ENCODE measurements at places on chromosomes 13 and 19. TPM values are rescaled to one million over a fixed set of nuclear protein-coding genes. Genes with fewer than 3 reads are reported as not detected.

- DNase-seq = no peak
Observed at GRCh38 chr13:75079226-75079625, 402.7 kb downstream of the TBC1D4 start.

DNA sequence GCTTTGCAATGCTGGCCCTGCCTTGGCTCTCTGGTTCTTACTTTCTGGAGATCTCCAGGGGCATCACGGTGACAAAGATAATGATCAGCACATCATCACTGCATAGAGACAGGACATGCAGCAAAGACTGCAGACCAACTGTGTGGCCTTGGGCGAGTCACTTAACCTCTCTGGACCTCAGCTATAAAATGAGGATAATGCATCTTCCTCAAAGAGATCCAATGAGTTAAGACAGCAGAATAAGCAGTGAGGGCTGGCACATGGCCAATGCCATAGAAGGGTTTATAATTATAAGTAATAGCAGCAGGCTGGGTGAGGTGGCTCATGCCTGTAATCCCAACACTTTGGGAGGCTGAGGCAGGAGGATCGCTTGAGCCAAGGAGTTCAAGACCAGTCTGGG, 2.4 kb downstream of the MAG start:
- DNase-seq = no peak

DNA sequence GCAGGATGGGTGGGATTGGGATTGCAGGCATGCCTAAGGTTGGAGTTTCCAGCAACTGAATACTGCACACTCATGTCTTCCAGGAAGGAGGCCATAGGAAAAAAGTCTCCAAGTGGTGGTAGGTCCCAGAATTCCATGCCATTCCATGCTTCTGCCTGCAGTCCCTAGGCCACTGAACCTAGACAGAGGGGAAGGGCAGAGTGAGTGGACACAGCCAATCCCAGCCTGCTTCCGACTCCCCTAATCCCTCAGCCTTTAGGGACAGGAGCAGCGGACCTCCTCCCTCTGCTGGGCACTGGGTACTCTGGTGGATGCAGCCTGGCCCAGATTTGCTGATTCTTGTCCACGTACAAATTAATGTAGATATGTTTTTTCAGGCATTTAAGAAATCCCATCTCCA, 17.0 kb downstream of the VSTM2B start:
- DNase-seq = peak; percentile 13

GRIN2D gene
- 0.45 TPM for total RNA-seq

GRCh38 chr13:113869263-113869662, 5.4 kb upstream of the GAS6 start:
- no peak for DNase-seq

GRCh38 chr19:29770648-29771047, 41.1 kb upstream of the CCNE1 start:
- no peak for DNase-seq

- peak; percentile 62 for DNase-seq
Observed at GRCh38 chr13:111521030-111521429, 200.6 kb downstream of the TEX29 start.
